ENCODE measurements at places on chromosomes 12 and 14.
A peak's percentile ranks its signal among the peaks of the same experiment; 100 is the strongest.

DNA sequence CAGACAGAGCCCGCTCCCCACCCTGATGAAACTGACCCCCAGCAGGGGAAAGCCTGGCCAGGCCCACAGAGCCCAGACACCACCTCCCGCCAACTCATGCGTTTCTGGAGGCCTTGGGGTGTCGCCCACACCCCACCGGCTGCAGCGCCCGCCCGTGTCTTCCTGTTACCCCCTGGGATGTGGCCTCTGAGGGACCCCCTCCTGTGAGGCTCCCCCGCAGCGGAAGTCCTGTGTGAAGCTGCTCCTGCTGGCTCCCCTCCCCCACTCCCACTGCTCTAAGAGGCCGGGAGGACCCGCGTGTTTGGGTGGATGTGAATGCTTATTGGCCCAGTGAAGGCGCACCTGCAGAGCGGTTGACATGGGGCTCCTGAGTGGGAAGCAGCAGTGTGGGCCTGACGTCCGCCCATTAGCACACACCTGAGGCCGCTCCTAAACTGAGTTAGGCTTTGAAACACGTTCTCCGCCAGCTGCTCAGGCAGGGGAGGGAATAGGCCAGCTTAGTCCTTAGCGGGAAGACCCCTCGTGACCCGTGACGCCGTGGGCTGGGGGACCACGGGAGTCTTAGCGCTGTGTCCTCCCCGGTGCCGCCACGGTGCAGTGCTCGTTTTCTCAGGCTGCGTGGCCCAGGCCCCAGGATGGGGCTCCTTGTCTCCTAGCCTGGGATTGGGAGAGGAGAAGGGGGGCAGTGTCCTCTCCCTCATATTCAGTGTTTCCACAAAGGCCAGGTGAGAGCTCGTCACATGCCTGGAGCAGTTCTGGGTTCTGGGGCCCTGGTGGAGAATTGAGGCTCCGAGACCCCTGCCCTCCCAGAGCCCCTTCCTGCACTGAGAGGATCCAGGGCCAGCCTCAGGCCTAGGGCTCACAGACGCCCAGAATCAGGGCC, 323.4 kb upstream of the SFSWAP start:
- no peak for DNase-seq

DNA sequence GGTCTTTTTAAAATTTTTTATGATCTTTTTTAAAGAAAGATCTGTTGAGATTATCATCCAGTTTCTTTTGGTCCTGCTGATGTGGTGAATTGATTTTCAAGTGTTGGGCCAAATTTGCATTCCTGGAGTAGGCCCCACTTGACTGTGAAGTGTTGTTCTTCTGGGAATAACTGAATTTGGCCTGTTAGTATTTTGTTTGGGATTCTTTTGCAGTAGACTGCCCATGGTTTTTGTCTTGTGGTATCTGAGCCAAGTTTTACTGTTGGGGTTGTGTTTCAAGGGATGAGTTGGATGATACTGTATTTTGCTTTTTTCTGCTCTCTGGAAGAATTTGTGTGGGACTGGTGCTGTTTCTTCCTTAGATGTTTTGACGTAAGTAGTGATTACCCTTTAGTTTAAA, 4.0 kb upstream of the SYCP3 start:
- no peak for DNase-seq

- peak; percentile 95 for DNase-seq
Observed at GRCh38 chr12:6551063-6551461, 4.8 kb downstream of the IFFO1 start.

DNA sequence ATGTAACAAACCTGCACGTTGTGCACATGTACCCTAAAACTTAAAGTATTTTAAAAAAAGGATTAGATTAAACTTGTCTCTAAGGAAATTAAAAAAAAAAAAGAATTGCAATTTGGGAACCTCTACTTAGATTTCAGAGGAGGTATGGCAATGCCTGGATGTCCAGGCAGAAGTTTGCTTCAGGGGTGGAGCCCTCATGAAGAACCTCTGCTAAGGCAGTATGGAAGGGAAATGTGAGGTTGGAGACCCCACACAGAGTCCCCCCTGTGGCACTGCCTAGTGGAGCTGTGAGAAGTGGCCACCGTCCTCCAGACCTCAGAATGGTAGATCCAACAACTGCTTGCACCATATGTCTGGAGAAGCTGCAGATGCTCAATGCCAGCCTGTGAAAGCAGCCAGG, 279.6 kb upstream of the CCDC196 start:
- no peak for DNase-seq

- no peak for DNase-seq
Observed at GRCh38 chr12:125229878-125230530, 164.8 kb downstream of the AACS start.

- DNase-seq: no peak
Observed at GRCh38 chr12:89075880-89076540, 276.3 kb downstream of the DUSP6 start.

GRCh38 chr12:109247831-109248654, 61.0 kb downstream of the FOXN4 start:
- DNase-seq: no peak

GRCh38 chr14:73879027-73879426, 7.6 kb upstream of the ZNF410 start:
- DNase-seq: no peak

- no peak for DNase-seq
Observed at GRCh38 chr14:61553730-61554641, 141.3 kb upstream of the HIF1A start.

DNA sequence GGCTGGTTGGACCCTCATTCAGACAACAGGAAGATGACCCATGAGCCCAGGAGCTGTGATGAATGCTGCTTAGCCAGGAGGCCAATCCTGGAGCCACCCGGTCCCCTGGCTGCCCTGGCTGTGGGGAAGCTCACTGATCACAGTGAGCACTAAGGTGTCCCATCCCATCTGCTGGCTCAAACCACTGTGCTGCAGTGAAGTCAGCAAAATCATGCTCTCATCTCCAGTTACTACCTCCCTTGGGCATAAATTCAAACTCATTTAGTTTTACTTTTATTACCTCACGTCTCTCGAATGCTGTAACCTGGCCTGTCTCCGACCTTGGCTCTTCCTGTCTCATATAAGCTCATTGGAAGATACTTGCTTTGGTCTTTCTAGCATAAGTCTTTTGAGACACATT, 112.4 kb downstream of the APAF1 start:
- DNase-seq: no peak

DNA sequence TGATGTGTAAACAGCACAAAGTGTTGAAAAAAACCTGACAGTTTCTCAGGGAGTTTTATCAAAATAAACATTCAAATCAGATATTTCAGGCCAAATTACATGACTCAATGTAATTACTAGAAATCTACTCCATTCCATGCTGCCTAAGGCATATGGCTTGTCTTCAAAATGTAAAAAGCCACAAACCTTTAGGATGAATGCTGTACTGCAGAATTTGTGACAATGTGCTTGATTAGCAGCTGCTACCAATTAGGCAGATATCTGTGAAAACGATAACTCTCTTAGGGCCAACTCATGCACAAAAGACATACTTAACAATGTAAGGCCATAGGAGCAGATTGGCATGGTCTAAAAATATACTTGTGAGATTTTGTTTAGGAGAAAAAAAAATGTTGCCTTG, 267.0 kb downstream of the DACT1 start:
- DNase-seq: no peak

GRCh38 chr12:25623816-25624215, 70.7 kb upstream of the LMNTD1 start:
- DNase-seq: no peak

GRCh38 chr14:106606936-106607335, 1080.6 kb downstream of the TMEM121 start:
- no peak for DNase-seq

- DNase-seq: no peak
Observed at GRCh38 chr12:80222261-80222660, 122.9 kb downstream of the OTOGL start.

DNA sequence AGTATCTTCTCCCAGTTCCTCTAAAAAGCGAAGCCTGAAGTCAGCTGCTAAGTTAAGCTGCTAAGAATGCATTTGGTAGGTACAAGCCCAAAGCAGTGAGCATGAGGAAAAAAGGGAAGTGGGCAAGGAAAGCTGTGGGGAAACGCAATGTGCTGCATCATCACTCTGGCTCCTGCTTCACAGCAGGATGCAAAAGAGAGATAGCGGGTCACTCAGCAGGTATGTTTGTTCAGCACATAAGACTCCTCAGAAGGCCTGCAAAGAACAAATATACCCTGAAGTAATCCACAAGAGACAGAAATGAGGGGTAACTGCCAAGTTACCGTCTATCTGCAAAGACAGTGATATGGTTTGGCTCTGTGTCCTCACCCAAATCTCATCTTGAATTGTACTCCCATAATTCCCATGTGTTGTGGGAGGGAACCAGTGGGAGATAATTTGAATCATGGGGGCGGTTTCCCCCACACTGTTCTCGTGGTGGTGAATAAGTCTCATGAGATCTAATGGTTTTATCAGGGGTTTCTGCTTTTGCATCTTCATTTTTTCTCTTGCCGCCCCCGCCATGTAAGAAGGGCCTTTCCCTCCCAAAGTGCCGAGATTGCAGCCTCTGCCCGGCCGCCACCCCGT, 127.4 kb upstream of the EGLN3 start:
- no peak for DNase-seq

GRCh38 chr12:100913872-100914592, 119.5 kb downstream of the ANO4 start:
- DNase-seq: no peak

DNA sequence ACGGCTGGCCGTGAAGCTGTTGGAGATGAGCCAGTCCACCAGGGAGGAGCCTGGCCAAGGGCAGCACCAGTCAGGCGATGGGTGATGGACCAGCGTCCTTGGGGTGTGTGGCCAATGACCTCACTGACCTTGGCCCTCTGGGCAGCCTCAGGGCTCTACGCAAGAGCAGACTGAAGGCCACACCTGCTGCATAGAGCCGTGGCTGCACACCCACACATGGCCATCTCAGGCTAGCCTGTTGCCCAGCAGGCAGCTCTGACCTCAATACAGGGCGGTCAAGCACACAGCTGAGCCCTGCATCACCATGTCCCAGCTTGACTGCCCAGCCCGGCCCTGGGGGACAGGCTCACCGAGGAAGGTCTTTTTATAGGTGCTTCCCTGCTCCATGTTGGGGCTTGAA, 19.2 kb downstream of the PLEK2 start:
- no peak for DNase-seq
